ENCODE measurements at places on chromosomes 16 and 17.

GRCh38 chr16:88846088-88846487 is 10.7 kb downstream of the GALNS start:
- DNase-seq = no peak

- no peak for DNase-seq
Measured at GRCh38 chr17:74239172-74239571, 25.8 kb downstream of the TTYH2 start.

GRCh38 chr16:35187665-35188225 is 1728.3 kb downstream of the TP53TG3F start:
- no peak for DNase-seq

- DNase-seq = no peak
Measured at GRCh38 chr16:65142276-65142675, 20.4 kb upstream of the CDH11 start.

- DNase-seq = no peak
Measured at GRCh38 chr16:29710227-29711219, 31.5 kb downstream of the QPRT start.

- DNase-seq = peak; percentile 84
Measured at GRCh38 chr16:30417529-30418349, 10.3 kb downstream of the ZNF771 start.

GRCh38 chr17:72683506-72684404 is 408.7 kb downstream of the SLC39A11 start:
- no peak for DNase-seq

DNA sequence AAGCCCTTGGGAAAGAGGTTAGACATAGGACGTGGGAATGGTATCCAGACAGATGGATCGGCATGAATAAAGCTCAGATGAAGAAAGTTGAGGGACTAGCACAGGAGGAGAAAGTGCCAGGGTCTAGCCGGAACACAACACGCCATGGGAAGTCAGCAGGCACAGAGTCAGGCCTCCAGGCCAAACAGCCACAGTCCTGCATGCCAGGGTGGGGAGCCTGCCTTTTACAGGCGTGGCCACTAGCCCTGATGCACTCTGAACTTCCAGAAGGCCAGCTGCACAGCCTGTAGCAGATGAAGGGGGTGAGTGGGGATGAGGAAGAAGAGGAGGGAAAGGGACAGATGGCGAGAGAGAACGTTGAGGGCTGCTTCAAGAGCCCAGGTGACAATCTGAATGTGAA is 5.2 kb downstream of the B9D1 start:
- no peak for DNase-seq

DNA sequence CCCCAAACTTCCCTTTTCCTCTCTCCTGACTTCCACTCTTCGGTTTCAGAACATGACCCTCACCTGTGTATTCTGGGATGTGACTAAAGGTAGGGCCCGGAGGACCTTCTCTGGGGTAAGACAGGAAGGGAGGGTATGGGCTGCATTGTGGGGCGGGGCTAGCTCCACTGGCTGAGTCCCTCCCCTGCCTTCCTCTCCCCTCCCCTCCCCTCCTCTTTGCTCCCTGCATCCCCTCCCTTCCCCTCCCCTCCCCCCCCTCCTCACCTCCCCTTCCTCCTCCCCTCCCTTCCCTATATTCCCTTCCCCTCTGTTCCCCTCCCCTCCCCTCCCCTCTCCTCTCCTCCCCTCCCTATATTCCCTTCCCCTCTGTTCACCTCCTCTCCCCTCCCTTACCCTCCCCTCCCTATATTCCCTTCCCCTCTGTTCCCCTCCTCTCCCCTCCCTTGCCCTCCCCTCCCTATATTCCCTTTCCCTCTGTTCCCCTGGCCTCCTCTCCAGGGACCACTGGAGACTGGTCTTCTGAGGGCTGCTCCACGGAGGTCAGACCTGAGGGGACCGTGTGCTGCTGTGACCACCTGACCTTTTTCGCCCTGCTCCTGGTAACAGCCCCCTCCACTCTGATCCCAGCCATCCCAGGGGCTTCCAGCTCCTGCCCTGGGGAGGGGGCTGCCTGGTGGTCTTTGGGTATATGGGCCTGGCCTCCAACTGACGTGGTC is 11.8 kb downstream of the ADGRG3 start:
- DNase-seq = no peak

DNA sequence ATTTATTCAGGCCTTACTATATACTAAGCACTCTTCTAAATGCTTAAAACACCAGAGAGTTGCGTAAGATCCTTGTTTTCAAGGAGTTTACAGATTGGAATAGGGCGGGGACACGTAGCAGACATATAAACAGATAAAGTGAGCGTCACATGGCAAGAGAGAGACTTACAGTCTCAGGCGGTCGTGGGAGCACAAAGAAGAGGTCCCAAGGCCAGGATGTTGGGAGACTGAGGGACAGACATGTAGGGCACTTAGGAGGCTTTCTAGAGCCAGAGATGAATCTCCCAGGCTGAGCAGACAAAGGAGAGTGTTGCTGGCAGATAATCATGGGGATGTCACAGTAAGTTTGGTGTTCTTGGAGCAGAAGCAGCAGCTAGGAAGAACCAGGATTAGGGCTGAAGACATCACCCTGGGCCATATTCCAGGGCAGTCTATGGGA is 119.1 kb upstream of the ANKFN1 start:
- DNase-seq = no peak
